ENCODE measurements at places on chromosomes 2 and 18.

- no peak for DNase-seq
These were observed 594 bp downstream of the ITM2C start for GRCh38 chr2:230865307-230865765.

GRCh38 chr2:28360058-28360717 lies 32.5 kb upstream of the FOSL2 start:
- no peak for DNase-seq

DNA sequence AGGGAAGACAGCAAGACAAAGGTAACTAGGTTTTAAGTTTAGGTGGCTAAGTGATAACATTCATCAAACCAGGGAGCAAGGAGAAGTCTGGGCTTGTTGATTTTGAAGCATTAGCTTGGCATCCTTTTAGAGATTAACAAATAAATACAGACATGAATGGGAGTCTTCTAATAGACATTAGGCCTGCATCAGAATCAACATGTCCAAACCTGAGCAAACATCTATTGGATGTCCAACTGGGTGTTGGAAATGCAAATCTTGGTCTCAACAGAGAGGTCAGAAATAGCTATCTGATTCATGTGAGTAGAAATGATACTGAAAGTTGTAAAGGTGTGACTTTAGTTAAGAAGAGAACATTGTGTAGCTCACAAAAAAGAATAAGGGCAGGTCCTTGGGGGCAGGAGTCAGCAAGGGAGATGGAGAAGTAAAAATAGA lies 85.5 kb upstream of the RND3 start:
- no peak for DNase-seq

- no peak for DNase-seq
These were observed 14.1 kb downstream of the NRP2 start for GRCh38 chr2:205696331-205696926.

GRCh38 chr2:144133936-144134665 lies 385.8 kb downstream of the ZEB2 start:
- DNase-seq = no peak

- peak; percentile 92 for DNase-seq
These were observed 85.4 kb upstream of the ZCCHC2 start for GRCh38 chr18:62437235-62438017.

DNA sequence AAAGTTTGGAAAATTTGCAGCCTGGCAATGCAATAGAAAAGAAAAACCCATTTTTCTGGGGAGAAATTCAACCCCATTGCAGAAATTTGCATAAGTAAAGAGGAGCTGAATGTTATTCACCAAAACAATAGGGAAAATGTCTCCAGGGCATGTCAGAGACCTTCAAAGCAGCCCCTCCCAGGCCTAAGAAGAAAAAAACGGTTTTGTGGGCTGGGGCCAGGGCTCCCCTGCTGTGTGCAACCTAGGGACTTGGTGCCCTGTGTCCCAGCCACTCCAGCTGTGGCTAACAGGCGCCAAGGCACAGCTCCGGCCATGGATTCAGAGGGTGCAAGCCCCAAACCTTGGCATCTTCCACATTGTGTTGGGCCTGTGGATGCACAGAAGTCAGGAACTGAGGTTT lies 224.5 kb downstream of the TXNL1 start:
- no peak for DNase-seq

- no peak for DNase-seq
These were observed 357.9 kb downstream of the DPP10 start for GRCh38 chr2:114800371-114800770.

DNA sequence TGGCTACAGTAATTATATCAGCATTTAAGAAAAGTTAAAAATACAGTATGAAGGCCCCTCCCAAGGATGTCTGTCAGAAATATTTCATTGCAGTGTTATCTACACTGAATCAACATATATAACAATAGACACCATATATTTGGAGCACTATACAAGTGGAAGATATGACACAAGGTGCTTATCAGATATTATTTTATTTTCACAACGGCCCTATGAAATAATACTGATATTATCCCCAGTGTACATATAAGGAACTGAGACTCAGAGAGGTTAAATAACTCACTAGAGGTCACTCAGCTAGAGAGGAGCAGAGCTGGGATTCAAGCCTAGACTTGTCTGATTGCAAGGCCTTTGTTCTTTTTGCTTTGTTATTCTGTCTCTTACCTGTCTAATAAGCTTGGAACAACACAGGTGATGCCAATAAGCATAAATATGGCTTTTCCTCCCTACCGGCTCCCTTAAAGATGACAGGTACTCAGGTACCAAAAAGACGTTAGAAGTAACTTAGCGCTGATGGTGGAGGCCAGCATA lies 4.7 kb upstream of the SLC40A1 start:
- DNase-seq = no peak

DNA sequence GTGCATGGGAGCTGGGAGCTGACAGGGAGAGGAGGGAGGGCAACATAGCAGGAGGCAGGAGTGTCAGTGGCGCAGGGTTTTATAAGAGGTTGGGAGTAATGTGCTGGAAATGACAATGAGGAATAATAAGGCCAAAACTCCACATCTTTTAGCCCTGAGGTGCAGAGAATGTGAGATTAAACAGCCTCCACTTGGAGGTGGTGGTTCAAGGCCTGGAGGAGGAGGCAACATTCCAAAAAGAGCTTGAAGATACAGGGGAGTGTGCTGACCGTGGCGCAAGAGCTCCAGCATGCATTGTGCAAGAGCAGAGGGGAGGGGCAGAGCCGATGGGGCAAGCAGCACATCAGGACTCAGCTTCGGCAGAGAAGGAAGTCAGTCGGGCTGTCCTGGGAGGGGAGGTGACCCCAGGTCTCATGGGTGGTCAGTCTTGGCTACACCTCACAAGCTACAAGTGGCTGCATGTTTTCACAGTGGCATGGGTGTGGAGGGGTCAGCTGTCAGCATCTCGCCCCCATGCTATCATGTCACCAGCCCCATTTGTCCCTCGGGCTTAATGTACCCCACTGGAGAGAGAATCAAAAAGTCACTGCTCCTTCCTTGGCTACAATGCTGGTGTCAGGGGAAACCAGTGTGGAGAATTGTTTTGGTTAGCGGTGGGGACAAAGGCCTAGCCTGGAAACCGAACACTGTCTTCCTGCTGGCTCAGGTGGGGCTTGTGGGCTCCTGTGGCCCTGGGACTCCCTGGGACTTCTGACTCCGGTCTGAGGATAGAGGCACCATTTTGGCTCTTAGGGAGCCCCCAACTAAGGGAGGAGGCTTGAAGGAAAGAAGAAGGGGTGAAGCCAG lies 208.0 kb downstream of the ZFP36L2 start:
- peak; percentile 81 for DNase-seq

- DNase-seq = peak; percentile 69
These were observed 20.4 kb downstream of the IFIH1 start for GRCh38 chr2:162297925-162298552.

DNA sequence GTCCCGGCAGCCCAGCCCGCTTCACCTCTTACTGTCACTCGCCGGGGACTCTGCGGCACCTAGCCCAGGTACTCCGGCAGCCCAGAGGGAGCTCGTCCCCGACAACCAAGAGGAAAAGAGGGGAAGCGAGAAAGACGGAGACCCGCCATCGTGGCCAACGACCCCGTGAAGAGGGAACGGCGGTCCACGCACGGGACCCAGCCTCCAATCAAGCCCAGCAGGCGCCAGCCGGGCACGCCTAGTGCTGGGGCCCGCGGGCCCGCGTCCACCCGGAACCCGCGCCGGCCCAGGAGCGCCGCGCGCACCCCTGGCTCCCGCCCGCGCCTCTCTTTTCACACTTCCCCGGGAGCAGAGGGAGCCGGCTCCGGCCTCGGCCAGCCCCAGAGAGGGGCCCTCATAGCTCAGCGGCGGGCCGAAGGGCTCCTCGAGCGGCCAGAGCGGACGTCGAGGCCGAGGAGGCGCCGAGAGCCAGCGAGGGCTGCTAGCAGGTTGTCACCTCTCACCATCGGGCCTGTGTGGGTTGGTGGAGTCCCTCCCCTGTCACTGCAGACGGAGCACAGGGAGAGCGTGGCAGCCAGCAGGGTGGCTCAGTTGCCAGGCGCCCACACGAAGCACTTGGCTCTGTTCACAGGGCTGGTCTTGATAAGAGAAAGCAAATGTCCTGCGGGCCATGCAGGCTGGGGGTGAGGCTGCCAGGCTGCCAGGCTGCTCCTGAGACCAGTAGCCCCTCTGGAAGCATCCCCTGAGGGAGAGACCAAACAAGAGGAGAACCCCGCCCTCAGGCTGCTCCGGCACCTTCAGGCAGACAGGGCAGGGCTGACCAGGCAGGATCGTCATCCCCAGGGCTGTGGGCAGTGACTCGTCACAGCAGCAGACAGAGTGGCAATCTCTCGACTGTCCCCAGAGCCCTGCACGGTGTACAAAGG lies 36.9 kb upstream of the KLF11 start:
- no peak for DNase-seq

GRCh38 chr18:52679354-52679753 lies 339.4 kb downstream of the DCC start:
- DNase-seq = no peak

GRCh38 chr2:42970151-42970550 lies 177.8 kb upstream of the HAAO start:
- no peak for DNase-seq

DNA sequence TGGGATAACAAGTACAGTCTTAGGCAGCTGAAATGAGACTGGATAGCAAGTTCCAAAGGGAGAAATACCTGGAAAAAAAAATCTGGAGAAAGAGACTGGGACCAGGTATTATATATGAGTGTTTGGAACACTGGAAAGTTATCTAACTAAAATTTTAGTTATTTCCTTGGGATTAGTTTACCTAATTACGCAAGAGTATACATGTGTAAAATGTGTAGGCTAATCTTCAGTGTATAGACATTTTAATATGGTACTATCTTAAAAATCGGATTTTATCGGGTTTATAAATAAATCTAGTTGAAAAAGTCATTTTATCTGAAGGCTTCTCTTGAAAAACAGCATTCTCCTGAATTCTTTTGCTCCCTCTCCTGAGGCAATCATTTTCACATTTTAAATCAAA lies 3.9 kb downstream of the EPB41L5 start:
- DNase-seq = no peak

GRCh38 chr2:33577668-33578067 lies 21.4 kb downstream of the FAM98A start:
- DNase-seq = no peak

DNA sequence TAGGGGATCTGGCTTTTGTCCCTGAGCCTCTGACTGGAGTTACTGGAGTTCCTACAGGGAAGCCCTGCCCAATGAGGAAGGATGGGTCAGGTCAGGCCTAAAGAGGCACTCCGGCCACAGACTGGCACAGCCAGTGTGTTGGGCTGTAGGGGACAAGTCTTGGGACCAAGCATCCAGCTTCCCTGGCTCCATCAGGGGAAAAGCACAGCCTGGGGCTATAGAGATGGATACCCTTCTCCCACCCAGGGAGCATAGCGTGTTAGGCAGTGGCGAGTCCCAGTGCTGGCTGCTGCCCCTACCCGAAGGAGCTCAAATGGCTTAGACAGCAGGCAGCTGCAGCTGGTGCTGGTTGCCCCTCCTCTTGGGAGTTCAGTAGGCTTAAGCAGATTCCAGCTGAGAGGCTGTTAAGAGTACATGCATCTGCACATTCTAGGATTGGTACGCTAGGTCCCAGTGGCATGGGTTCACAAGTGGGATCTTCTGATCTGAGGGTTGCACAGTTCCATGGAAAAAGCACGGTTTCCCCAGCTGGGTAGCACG lies 111.4 kb downstream of the DCDC2C start:
- no peak for DNase-seq

GRCh38 chr2:88885275-88885674 lies 193.8 kb downstream of the RPIA start:
- DNase-seq = no peak

GRCh38 chr2:66121946-66122345 lies 313.0 kb upstream of the MEIS1 start:
- no peak for DNase-seq

- no peak for DNase-seq
These were observed 537.9 kb upstream of the RAB6C start for GRCh38 chr2:129441610-129442009.

DNA sequence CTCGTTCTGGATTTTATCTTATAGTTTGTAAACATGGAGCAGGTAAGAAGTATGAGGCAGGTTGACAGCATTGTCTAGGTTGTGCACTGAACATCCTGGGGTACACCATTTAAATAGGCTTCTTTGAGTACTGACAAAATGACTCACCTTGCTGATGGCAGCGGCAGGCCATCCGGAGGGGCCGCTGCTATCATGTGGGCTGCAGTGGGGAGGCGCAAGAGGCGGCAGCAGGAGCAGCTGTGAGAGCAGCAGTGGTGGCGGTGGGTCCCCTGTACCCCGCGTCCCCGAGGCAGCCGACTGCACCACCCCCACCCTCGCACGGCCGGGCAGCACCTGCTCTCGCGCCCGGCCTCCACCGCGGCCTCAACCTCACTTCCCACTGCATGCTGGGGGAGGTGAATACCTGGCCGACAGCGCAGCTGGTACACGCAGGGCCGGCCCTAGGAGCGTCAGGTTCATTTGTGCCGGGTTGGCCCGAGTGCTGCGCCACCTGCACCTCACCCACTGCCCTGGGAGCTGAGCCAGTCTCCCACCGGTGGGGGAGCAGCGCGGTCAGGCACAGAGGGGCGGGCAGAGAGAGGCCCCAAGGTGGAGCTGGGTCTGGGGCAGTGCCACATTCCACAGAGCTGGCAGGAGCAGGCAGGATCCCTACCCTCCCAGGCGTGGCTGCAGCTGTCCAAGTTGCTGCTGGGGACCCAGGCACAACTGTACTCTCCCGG lies 154.5 kb upstream of the RBMS1 start:
- no peak for DNase-seq

DNA sequence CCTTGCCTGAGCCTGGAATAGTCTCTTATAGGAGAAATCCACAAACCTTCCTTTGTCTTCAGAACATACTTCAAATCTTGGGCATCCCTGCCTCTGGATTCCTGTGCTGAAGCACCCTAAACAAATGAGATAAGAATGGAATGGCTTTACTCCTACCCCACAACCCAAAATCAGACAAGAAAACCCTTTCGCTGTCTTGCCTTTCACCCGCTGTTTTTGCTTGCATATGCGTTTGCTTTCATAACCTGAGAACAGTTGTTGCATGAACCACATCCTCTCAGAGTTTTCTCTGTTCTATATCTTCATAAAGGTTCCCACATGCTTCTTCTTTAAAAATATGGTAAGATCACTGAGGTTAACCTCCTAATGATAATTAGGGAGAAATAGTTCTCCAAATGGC lies 132.1 kb upstream of the MAP3K20 start:
- no peak for DNase-seq
